Spleen (tissue), 13 donors: ENCODE measurements at places on chromosomes 2 and 18. TPM values are rescaled to one million over a fixed set of nuclear protein-coding genes. Genes with fewer than 3 reads are reported as not detected.

GRCh38 chr2:66675591-66675990, 240.7 kb downstream of the MEIS1 start:
- DNase-seq = no peak

DAW1 gene
- not detected for total RNA-seq

DNA sequence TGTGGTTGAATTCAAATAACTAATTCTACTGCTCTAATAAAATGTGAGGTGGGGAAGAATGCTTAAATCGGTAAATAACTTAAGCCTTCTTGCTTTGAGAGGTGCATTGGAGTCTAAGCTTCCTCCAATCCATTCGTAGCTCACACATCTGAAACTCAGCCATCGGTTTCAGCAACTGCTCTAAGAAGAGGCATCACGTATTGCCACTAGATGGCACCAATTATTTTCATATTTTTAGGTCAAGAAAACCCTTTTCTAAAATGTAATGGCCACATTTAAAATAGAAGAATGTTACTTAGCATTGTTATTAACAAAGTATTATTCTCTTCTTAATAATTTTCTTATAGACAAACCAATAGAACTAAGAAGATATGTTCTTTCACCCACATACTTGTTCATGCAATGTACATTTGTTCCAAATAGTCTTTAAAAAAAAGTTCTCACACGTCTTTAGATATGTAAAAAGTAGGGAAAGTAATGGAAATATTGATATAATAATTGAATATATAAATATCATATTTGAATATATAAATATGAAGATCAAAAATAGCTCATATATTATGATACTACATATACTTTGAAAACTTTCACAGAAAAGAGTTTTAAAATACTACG, 229.8 kb downstream of the CCDC178 start:
- DNase-seq = no peak

- DNase-seq = no peak
These were observed 41.1 kb downstream of the ACVR1C start for GRCh38 chr2:157587576-157587975.

GRCh38 chr2:221822416-221822815, 250.3 kb upstream of the EPHA4 start:
- DNase-seq = no peak

DNA sequence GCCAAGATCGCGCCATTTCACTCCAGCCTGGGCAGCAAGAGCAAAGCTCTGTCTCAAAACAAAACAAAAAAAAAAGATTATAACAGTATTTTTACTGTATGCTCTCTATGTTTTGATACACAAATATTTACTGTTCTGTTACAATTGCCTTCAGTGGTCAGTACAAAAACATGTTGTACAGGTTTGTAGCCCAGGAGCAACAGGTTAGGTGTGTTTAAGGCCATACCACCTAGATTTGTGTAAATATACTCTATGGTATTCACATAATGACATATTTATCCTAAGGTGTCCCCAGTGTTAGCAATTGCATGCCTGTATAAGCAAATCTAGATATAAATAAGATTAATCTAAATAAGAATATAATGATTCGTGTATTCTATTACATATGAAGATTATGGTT, 625.0 kb downstream of the TMEM182 start:
- DNase-seq = no peak

CYP26B1 gene
- 6.7 TPM for total RNA-seq

DNA sequence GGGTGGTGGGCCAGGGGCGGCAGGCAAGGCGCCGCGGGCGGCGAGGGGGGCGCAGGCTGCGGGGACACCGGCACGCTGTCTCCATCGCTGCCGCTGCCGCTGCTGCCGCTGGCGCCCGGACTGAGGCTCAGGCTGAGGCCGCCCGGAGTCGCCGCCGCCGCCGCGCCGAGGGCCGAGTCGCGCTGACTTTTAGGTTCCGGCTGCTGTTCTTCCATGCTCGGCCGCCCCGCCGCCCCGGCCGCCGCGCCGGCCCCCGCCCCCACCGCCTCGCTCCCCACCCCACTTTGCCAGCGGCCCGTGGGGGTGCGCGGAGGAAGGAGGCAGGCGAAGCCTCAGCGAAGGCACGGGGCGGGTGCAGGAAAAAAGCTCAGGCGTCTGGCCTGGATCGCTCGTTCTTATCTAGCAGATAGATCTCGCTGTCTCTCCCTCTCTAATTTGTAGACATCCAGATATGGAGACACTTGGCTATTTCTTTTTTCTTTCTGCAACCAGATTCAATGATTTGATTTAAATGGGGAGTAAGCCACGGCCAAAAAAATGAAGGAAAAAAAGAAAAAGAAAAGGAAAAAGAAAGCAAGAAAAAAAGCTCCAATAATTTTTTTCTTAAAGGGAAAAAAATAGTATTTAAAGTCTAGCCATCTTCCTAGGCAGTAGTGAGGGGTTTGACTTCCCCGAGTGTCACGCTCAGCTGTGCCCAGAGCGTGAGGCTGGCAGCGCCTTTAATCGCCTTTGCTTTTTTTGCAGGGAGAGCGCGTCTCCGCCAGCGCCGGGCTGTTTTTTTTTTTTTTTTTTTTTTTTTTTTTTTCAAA, at the start of gene EN1:
Gene EN1 (minus strand): TSS at position 696 of the 809 bp plus-strand sequence. CDS start 481 bp downstream, at position 215.
- DNase-seq = no peak
